Brain microvascular endothelial cell (primary cell): ENCODE measurements at places on chromosomes 7 and 10.

GRCh38 chr10:60762554-60762953, 15.7 kb upstream of the CDK1 start:
- DNase-seq, result no peak

GRCh38 chr10:67549390-67549789, 146.6 kb downstream of the CTNNA3 start:
- DNase-seq, result peak; percentile 76

DNA sequence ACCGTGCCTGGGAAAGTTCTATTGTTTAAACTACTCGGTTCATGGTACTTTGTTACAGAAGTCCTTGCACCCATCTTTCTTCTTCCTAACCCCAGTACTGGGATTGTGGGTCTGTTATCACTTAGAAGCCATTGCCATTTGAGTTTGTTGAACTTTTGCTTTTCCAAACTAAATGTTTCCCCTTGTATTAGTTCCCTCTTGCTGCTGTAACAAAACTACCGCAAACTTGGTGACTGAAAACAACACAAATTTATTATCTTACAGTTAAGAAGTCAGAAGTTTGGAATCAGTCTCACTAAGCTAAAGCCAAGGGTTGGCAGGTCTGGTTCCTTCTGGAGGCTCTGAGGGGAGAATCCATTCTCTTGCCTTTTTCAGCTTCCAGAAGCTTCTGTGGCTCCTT, 6.9 kb upstream of the LAMB4 start:
- DNase-seq, result no peak

- no peak for DNase-seq
Measured at GRCh38 chr10:62058476-62058875, 157.0 kb downstream of the ARID5B start.

- DNase-seq, result no peak
Measured at GRCh38 chr7:24912874-24913514, 67.0 kb downstream of the OSBPL3 start.

GRCh38 chr7:40437936-40438634, 303.3 kb downstream of the SUGCT start:
- peak; percentile 15 for DNase-seq

DNA sequence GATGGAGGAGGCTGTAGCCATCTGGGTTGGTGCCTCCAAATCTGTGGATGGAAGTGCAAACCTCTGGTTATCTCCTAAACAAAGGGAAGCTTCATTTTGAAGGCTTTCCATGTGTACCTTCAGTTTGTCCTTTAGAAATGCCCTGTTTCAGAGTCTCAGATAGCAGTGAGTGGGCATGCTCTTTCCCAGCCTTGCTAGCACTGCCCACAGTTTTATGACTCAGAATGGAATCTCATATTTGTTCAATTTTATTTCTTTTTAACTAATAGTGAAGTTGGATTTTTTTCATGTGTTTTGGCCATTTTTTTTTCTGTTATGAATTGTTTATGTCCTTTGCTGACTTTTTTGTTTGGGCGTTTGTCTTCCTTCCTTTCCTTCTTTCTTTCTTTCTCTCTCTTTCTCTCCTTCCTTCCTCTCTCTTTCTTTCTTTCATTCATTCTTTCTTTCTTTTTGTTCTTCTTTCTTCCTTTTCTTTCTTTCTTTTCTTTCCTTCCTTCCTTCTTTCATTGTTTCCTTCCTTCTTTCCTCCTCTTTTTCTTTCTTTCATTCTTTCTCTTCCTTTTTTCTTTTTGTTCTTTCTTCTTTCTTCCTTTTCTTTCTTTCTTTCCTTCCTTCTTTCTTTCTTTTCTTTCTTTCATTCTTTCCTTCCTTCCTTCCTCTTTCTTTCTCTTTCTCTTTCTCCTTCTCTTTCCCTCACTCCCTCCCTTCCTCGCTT, 25.6 kb downstream of the PRF1 start:
- no peak for DNase-seq

- no peak for DNase-seq
Measured at GRCh38 chr10:31751051-31751737, 177.4 kb downstream of the ARHGAP12 start.

DNA sequence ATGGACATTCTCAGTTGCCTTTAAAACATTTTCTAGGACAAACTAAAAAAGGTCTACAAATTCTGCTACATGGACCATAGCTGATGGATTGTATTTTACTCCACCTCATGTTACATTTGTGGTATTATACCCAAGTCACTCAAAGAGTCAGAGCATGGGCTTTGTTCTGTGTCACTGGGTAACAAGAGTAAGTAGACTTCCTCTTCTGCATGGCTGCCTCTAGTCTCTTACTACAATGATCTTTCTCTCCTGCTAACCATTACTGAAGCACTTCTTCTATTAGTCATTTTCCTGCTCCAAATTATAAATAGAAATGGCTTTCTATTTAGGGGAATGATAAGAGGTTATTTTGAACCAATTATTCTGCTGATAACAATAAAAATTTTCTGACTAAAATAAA, 727.4 kb upstream of the NRP1 start:
- no peak for DNase-seq
